D341Med (cell line): ENCODE measurements at places on chromosomes 1 and 21.
A peak's percentile ranks its signal among the peaks of the same experiment; 100 is the strongest.

DNA sequence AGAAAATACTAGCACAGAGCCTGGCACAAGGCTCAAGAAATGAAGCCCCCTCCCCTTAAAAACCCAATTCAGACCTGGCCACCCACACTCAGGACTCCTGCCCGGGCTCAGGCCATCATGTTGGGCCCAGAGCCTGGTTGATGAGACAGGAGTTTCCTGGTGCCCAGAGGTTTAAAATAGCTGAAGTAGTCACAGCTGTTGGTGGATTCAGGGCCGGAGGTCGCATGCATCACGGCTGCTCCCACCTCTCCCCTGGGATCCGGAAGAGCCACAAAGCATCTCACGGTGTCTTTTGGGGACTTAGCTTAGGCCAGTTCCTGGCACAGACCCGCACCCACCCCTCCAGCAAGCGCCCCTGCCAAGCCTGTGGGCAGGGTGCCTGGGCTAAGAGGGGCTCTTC lies 2.6 kb upstream of the PADI2 start:
- DNase-seq: no peak

- no peak for DNase-seq
Measured at GRCh38 chr1:43651188-43651587, 1.2 kb downstream of the KDM4A start.

GRCh38 chr1:228734881-228735801 lies at the start of gene RHOU:
TSS of gene RHOU (plus strand) at chr1:228735479. CDS start at chr1:228735743, 264 bp downstream.
- peak; percentile 98 for DNase-seq

GRCh38 chr1:211833174-211833820 lies 2.7 kb upstream of the LPGAT1 start:
- no peak for DNase-seq

GRCh38 chr1:12643079-12643478 lies 806 bp upstream of the AADACL4 start:
- DNase-seq: no peak

DNA sequence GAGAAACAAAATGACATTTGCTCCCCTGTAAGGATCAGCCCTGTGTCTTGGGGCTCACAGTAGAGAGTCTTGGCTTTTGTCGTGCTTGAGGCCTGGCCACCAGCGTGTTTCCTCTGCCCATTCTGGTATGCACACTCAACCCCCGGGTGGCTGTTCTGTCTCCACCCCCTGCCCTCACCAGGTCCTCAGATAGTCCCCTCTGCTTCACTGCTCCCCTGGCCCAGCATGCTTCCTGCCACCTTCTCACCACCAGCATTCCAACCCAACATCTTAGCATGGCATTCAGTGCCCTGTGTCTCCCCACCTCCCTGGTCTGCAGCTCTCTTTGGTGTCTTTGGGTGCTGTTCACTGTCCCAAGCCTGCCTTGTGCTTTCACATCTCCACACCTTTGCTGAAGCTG lies 16.2 kb downstream of the ZNF362 start:
- DNase-seq: no peak

GRCh38 chr1:40645118-40645680 lies 20.3 kb downstream of the RIMS3 start:
- DNase-seq: no peak

- no peak for DNase-seq
Measured at GRCh38 chr1:71829346-71829745, 453.0 kb downstream of the NEGR1 start.

GRCh38 chr1:177080564-177080963 lies 83.9 kb downstream of the ASTN1 start:
- DNase-seq: no peak

- DNase-seq: no peak
Measured at GRCh38 chr1:232728507-232729263, 76.5 kb upstream of the MAP10 start.

DNA sequence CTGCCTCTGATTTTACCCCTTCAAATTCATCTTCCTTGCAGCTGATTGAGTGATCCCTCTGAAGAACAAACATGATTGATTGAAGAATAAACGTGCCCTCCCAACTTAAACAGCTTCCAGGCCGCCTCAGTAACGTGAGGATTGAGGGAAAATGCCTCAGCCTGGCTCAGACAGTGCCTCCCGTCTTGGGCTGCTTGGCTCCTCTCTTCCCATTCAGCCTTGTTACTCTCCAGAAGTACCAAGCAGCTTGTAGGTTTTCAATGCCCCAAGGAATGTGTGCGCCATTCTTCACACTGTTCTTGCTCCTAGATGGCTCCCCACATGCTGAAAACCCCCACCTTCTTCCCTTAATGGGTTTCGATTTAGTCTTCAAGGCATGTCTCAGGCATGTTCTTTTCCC lies 51.8 kb downstream of the ST6GALNAC5 start:
- DNase-seq: no peak

GRCh38 chr1:17513131-17513530 lies 26.4 kb upstream of the ARHGEF10L start:
- no peak for DNase-seq

- DNase-seq: no peak
Measured at GRCh38 chr1:215887627-215888026, 320.5 kb downstream of the KCTD3 start.

DNA sequence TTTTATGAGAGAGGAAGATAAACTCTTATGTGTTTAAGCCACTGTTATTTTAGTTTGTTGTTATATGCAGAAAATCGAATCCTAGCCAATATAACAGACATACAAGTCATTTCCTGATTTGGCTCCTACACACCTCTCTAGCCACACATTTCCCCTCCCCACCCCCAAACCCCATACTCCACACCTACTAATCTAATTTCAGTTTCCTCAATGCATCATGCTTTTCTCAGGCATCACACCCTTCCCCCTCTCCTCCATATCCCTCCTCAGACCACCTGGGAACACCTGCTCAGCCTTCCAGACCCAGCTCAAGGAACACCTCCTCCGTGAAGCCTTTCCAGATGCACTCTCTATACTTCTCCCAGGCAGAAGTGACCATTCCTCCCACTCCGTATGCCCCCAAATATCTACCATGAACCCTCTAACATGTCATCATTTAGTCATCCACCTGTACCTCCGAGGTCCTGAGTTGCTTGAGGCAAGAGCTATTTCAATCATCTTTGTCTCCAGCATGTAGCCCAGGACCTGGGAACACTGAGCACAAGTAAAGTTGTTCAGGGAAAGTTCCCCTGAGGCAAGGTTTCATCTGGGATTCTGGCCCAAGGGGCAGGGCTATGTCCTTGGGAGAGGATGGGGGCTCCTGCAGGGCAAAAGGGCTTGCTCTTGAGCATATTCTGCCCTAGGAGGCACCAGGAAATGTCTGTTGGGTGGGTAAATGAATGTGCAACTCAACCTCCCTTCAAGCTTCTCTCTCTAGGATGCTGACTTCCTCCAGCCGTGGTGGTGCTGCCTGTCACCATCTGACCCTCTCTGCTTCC lies 126.8 kb downstream of the HIVEP3 start:
- DNase-seq: no peak

GRCh38 chr1:101632548-101633272 lies 364.0 kb downstream of the OLFM3 start:
- DNase-seq: no peak

GRCh38 chr1:198656500-198656932 lies 17.7 kb downstream of the PTPRC start:
- DNase-seq: no peak

DNA sequence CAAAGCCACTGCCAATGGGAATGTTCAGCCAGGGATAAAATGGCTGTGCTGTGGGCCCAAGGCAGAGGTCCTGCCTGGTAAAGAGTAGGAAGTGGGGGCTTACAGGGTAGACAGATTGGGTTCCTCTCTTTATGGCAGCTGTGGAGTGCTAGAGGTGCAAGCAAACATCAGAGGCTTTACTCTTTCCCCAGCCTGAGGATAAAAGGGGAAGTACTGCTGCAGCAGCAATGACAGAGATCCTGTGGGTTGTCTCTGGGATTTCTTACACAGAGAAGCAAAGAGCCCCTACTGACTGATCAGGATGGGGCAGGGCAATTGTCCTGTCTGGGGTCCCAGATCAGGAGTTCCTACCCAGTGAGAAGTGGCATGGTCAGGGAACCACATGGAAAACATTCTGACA lies 54.2 kb downstream of the DRAM2 start:
- DNase-seq: no peak

GRCh38 chr1:71015745-71016144 lies 31.9 kb downstream of the PTGER3 start:
- DNase-seq: no peak

GRCh38 chr1:1441002-1441888 lies 5.8 kb downstream of the VWA1 start:
- DNase-seq: peak; percentile 91
